ENCODE measurements at places on chromosomes 3 and 15.
A peak's percentile ranks its signal among the peaks of the same experiment; 100 is the strongest.

- no peak for DNase-seq
Measured at GRCh38 chr15:61169904-61170695, 59.0 kb downstream of the RORA start.

DNA sequence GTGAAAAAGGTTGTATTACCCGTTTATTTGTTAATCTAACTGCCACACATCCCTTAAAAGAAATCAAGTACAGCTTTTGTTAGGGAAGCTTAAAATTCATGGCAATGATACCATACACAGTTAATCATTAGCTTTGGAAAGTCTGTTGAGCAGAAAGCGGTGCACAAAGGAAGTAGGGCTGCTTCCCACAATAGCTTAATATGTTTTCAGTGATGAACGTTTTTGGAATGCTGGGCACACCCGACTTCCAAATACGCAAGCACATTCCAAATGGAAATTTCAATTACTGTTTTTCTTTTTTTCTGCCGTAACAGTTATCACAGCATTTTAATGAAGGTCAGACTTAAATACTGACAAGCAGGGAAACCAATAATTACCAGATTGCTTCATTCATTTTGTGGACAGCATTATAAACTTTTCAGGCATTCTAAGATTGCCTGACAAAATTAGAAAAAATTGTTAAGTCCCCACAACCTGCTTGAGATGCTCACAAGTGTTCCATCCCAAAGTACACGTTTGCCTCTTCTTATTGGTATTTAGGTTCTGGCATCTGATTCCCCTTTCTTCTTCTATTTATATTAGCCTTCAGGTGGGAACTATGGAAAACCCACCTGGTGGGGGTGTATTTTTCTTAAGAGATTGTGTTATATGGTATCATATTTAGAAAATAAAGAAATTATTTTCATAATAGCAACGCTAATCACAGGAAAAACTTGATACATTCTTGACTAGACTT, 1.1 kb upstream of the ECT2 start:
- peak; percentile 76 for DNase-seq

DNA sequence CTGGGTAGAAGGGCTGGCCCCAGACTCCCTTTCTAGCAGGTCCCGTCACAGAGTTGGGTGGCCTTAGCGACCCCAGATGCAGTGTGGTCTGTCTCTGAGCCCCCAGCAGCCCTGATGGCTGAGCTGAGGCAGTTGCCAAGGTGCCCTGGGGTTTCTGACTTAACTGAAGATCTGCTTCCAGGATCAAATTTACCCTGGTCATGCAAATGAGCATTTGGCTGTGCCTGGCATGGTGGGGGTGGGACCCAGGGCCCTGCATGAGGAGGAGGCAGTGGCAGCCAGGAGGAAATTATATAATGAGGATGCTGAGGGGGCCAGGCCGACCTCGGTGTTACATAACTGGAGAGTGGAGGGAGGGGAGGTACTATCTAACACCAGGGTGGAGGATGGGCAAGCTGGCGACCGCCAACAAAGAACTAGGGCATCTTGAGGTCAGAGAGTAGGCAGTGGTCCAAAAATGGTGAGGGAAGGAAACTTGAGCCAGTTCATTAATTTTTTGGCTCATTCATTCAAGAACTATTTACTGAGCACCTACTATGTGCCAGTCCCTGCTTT, 16.4 kb downstream of the PLEKHO2 start:
- DNase-seq = no peak

GRCh38 chr15:40198355-40199085, 37.7 kb downstream of the BUB1B start:
- no peak for DNase-seq

DNA sequence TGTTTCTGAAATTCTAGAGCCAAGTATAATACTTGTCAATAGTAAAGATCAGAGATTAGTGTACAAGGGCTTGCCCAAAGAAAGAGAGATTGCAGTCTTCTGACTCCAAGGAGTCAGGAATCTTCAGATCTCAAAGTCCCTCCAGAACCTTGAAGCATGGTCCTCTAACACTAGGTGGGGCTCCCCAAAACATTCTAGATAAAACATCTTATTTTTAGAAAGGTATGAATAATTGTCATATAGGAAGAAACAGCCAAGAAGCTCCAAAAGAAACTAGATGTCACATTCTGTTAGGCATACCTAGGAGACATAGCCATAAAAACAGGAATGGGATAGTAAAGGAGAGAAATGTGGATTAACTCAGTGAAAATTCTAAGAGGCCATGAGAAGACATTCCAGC, 10.7 kb downstream of the MUC13 start:
- no peak for DNase-seq

DNA sequence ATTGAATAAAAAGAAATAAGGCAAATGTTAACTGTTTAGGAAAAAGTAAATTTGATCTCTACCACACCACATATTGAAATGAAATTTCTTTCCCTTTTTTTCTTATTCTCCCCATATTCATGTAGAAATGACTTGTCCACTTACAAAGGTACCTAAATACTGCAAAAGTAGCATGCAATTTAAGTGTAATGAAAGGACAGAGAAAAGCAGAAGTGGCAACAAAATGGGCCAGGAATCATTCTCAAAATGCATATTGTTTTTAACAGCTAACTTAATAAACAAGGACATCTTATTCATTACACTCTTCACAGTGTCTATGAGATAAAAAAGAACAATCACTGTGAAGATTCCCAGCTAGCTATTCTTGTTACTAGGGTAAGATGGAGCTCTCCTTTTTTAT, 40.6 kb upstream of the FGF7 start:
- no peak for DNase-seq

DNA sequence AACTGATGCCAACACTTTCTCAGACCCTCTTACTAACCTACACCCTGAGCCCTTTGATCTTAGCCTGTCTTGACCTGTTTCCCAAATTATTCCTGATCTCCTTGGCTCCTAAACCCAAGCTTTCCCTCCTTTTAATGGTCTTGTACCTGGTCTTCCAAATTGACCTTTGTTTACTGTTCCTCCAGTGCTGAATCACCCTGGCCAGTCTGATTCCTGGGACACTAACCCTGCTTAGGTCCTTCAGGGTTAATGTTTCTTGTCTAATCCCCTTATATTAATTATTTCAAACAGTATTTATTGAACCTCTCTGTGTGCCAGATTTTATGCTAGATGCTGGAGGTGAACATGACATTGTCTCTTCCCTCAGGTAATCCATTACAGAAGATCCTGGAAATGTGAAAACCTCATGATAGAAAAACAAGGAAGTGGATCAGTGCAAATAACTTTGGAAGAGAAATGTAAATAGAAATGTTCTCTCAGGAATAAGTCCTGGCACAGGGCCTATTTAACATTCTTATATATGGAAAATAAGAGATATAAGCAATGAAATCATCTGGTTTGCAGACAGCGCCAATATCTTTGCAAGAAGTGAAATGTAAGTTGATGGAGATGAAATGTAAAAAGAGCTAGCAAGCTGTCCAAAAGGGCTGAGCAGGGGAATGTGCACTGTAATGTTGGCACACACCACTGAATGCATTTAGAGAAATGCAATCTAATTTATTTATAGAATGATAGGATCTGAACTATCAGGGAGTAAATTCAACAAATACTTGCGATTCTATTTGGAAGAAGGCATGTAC, 20.7 kb downstream of the HGD start:
- no peak for DNase-seq

GRCh38 chr15:34213690-34214089, 3.8 kb upstream of the KATNBL1 start:
- no peak for DNase-seq

DNA sequence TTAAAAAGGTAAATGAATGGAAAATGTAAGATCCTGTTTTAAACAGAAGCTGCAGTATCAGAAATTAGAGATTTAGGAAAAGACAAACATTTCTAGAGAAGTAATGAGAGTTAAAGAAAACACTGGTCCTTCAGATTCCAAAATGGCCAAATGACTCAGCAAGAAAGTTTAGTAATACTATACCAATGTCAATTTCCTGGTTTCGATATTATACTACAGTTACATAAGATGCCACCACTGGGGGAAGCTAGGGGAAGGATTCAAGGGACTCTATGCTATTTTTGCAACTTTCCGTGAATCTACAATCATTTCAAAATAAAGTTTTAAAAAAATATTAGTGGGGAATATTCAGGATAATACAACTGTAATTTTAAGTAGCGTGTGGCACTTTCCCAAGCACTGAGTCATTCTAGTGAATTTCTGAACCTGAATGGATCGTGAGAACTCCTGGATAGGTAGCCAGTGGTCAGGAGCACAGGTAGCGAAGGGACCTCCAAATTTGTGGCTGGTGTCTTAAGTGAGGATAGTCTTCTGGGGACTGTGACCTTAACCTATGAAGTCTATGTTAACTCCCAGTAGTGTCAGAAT, 37.6 kb downstream of the TMCC1 start:
- DNase-seq = peak; percentile 31

DNA sequence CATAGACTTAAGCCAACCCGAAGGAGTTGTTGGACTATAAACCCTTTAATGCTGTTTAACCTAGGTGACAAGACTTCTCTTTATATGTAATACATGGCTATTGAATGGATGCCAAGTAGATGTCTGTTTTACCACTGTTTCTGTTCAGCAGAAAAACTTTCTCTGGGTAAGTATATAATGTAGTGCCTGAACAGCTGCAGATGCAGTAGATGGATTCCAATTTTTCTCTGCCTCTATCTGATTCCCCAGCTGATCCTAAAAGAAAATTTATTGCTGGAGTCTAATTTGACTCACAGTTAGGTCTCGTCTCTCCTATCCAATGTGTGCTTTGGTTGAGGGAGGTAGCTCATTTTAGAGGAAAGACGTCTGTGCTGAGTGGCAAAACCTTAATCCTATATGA, 256.5 kb upstream of the CBLB start:
- DNase-seq = no peak

DNA sequence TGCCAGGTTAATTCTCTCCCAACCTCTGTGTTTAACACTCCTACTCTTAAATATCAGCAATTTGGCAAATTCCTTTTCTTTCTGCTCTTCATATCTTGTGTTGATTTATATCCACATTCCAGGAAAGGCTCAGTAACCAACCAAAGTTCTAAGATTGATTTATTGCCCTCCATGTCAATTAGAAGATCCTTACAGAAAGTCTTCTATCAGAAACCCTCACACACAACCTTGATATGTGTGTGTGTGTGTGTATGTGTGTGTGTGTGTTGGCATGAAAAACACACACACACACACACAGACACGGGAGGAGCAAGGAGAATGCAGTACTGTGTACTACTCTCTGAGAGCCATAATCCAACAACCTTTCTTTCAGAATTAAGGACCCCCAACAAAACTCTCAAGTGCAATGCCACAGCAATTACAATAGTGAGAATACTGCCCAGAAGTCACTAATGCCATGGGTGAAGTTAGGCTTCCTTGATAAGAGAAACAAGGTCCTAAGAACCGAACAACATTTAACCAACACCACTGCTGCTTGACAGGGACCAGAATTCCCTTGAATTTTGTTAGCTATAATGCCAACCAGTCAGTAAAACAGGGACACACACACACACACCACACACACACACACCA, 1.1 kb downstream of the LSAMP start:
- DNase-seq = no peak

GRCh38 chr3:54374214-54374852, 252.0 kb downstream of the CACNA2D3 start:
- no peak for DNase-seq

- DNase-seq = no peak
Measured at GRCh38 chr3:191882289-191882688, 421.3 kb downstream of the PYDC2 start.

GRCh38 chr3:194556086-194557056, 69.6 kb upstream of the ATP13A3 start:
- no peak for DNase-seq

- DNase-seq = no peak
Measured at GRCh38 chr15:42031198-42031915, 10.5 kb upstream of the PLA2G4E start.

DNA sequence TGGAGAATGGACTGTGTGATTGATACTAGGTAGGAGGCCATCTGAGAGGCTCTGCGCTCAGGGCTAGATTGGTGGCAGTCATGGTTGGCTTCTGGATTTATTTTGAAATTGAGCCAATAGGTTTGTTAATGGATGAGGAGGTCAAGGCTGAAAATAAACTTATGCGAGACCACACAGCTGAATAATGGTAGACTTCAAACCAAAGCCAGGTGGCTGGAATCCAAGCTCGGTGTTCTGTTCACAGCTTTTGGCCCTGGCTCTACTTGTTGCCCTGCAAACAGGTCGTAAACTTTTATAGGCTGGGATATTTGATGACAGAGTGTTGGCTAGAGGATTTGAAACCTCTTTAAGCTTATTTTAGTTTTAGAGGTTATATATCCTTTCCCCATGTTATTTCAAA, 160.4 kb downstream of the CHL1 start:
- DNase-seq = no peak

- no peak for DNase-seq
Measured at GRCh38 chr15:76495487-76495886, 158.9 kb downstream of the ISL2 start.

DNA sequence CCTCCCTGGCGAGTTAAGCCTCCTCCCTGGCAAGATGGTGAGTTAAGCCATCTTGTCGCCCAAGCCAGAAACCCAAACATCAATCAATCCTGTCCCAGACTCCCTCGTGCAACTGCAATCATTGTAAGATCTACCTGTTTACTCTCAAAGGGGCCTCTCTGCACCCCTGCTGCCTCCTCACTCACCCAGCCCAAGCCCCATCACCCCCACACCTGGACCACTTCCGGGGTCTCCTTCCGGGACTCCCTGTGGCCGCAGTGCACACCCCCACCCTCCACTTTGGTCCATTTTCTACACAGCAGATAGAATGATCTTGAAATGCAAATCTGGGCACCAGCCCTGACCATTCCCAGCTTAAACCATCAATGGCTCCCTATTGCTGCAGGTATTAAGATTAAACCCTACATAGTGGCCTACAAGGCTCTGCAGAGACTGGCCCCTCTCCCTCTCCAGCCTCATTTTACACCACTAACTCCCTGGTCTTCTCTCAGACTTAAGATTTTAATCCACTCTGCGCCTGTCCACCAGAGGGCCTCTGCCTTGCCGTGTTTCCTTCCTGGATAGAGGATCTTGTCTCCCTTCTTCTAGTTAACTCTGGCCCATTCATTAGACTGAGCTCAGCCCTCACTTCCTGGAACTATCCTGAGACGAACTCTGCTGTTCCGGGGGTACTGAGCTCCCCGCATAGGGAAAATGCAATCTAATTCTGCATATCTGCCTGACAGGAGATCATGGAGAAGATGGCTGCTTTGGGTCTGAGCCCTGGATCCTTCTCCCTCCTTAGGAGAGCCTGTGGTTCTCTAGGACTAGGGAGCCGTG, 41.9 kb upstream of the SLC6A1 start:
- DNase-seq = peak; percentile 66

DNA sequence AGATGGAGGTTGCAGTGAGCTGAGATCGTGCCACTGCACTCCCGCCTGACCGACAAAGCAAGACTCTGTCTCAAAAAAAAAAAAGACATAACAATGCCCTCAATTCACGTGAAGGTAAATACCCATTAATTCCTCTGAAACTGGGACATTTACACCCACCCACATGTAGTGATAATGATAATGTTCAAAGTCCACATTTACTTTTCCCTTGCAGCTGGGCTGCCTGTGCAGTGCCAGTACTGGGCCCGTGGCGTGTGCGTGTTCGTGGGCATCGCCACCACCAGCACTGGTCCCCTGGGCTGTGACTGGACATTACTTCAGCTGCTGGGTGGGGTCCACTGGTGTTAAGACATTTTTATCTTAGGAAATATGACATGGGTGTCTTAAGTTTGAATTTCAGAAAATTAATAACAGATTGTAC, 123.6 kb downstream of the SLC25A26 start:
- no peak for DNase-seq
